ENCODE measurements at places on chromosomes 13 and 19. TPM values are rescaled to one million over a fixed set of nuclear protein-coding genes. Genes with fewer than 3 reads are reported as not detected.

The CYP2A7 gene
- total RNA-seq: not detected

The CATSPERD gene
- total RNA-seq: under 0.01 TPM

The IL27RA gene
- 1.2 TPM for total RNA-seq

The COL4A1 gene
- total RNA-seq: 412 TPM

The GPR12 gene
- not detected for total RNA-seq

DNA sequence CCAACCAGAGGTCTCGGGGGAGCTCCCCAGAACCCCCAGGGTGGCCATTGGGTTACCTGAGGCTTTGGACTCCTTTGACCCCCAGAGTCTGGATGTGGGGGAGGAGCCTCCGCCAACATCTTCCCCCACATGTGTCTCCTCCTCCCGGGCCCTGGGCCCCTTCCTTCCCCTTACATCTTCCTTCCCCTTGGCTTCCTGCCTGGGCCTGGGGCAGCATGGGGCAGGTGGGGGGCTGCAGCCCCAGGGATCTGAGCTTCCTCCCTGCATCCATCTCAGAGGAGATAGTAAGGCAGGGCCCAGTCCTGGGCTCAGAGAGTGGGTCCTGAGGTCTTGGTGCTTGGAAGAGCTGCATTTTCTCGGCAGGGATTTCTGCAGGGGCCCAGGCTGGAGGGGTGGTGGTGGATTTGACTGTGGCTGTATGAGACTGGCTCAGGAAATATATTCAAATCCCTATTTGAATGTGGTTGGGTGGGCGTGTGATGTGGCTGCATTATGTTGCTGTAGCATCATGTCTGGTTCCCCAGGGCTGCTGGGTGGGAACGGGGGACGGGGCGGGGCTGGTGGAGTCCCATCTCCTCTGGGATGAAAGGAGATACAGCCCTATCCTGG, 919 bp downstream of the VAV1 start:
- no peak overlapping the region for H3K27ac ChIP-seq
- H3K36me3 ChIP-seq: no peaks in the 10 kb centered on the region
- DNase-seq: peak; percentile 62
- no peaks in the 10 kb centered on the region for H3K27me3 ChIP-seq
- H3K4me3 ChIP-seq: no peak overlapping the region

DNA sequence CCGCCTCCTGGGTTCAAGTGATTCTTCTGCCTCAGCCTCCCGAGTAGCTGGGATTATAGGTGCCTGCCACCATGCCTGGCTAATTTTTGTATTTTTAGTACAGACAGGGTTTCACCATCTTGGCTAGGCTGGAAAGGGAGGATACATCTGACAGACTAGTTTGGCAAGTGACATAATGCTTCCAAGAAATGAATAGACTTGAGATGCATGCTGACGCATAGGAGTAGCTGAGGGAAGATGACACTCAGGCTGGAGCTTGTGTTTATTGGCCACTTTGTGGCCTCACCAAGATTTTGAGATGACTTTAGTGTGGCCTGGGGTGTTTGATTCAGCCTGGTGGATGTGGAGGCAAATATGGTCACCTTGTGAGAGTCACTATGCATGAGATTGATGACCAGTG, 4.0 kb downstream of the ZNF586 start:
- H3K27me3 ChIP-seq: no peaks in the 10 kb centered on the region
- H3K27ac ChIP-seq: no peak overlapping the region
- peaks cover 3% of the 10 kb centered on the region for H3K4me1 ChIP-seq
- no peak overlapping the region for H3K4me3 ChIP-seq
- H3K36me3 ChIP-seq: peaks cover 29% of the 10 kb centered on the region

- H3K36me3 ChIP-seq: no peaks in the 10 kb centered on the region
Measured at GRCh38 chr13:28620011-28620830, 38.7 kb upstream of the POMP start.

DNA sequence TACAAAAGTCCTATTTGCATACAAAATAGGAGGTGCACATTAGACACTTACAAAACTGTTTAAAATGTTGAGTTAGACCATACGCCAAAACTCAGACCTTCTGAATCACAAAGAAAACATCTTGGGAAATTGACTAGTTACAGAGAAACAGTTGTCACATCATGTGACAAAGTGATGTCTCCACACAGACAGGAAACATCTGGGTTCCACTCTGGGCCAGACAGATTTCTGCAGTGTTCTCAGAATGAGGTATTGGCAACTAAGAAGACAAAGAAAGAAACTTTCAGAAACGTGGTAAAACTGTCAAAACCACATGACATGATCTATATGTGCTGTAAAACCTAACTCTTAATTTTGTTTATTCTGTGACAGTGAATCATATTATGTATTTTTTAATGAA, 6.7 kb downstream of the ZNF793 start:
- H3K4me3 ChIP-seq: no peak overlapping the region
- H3K27me3 ChIP-seq: no peaks in the 10 kb centered on the region
- no peak for DNase-seq
- H3K27ac ChIP-seq: no peak overlapping the region
- no peaks in the 10 kb centered on the region for H3K4me1 ChIP-seq

GRCh38 chr19:38399081-38399480, 3.8 kb upstream of the FAM98C start:
- no peak overlapping the region for H3K4me3 ChIP-seq
- H3K36me3 ChIP-seq: peaks cover 19% of the 10 kb centered on the region
- H3K4me1 ChIP-seq: peaks cover 4% of the 10 kb centered on the region
- H3K27ac ChIP-seq: no peak overlapping the region

GRCh38 chr13:61136093-61136492, 279.6 kb downstream of the PCDH20 start:
- no peak overlapping the region for H3K4me3 ChIP-seq
- no peaks in the 10 kb centered on the region for H3K4me1 ChIP-seq
- DNase-seq: peak; percentile 14
- H3K27ac ChIP-seq: no peak overlapping the region
- H3K27me3 ChIP-seq: no peaks in the 10 kb centered on the region

GRCh38 chr13:78884571-78884970, 225.6 kb upstream of the OBI1 start:
- H3K27ac ChIP-seq: no peak overlapping the region
- H3K36me3 ChIP-seq: no peaks in the 10 kb centered on the region
- DNase-seq: no peak
- H3K27me3 ChIP-seq: no peaks in the 10 kb centered on the region
- H3K4me1 ChIP-seq: no peaks in the 10 kb centered on the region

DNA sequence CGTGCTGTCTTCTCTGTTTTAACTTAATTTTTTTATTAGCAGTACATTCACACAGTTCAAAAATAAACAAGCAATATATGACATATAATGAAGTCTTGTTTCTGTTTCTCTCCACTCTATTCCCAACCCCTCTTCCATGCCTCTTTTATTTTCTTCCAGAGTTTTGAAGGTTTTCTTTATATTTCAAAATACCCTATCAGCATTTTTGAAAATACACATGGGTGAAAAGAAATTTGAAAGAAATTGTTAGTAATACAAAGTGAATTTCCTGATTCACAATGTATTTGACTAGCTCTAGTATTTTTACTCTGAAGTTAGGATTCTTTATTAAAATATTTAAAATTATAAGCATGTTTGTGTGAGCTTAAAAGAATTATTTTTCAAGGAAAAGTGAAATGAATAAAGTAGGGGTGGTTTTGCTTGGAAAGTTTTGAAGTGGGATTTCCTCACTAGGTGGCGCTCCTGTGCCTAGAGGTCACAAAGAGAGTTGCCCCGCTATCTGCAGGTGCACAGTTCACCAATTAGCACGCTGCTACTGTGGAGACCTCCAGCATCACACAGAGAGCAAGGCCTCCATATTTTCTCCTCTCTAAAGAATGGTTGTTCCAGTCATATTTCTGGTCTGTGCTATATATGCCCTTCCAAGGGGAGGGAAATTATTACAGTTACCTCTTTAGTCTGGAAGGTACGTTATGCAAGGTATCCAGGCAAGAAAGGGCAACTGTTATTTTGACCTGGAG, 37.6 kb downstream of the SOX21 start:
- no peaks in the 10 kb centered on the region for H3K36me3 ChIP-seq
- no peak overlapping the region for H3K4me3 ChIP-seq
- no peaks in the 10 kb centered on the region for H3K4me1 ChIP-seq
- H3K27me3 ChIP-seq: peaks cover 15% of the 10 kb centered on the region
- no peak overlapping the region for H3K27ac ChIP-seq

GRCh38 chr13:102846261-102847015, 606 bp downstream of the ERCC5 start:
- H3K27me3 ChIP-seq: no peaks in the 10 kb centered on the region
- H3K4me3 ChIP-seq: peak overlapping the region; percentile 91
- H3K36me3 ChIP-seq: no peaks in the 10 kb centered on the region
- DNase-seq: peak; percentile 22
- H3K27ac ChIP-seq: peak overlapping the region; percentile 97

Data from osteoblast (primary cell).